ENCODE measurements at places on chromosomes 2 and 18.

GRCh38 chr2:202378662-202379358 is 2.7 kb downstream of the BMPR2 start:
- DNase-seq, result no peak

DNA sequence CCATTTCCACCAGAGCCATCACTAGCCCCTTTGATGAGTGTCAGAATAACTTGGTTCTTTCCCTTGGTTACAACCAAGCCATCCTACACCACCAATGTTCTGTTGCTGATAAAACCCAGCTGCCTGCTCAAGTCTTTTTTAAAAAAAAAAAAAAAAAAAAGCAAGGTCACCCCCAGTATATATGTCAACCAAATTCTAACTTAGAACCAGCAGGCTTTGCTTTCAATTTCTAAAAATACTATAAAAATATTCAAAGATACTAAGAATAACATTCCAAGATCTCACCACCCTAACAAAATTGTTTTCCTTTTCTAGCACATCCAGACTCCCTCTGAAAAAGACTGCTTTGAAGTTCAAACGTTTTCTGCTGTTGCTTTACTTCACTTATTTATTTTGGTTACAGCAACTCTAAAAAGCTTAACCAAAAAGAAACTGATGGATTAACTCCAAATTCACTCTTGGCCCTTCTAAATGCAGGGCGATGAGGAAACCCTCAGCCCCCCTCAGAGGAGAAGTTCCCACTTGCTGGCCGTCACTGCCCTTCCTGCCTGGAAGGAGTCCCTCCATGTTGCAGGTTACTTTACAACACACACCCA is 10.9 kb downstream of the UXS1 start:
- no peak for DNase-seq

DNA sequence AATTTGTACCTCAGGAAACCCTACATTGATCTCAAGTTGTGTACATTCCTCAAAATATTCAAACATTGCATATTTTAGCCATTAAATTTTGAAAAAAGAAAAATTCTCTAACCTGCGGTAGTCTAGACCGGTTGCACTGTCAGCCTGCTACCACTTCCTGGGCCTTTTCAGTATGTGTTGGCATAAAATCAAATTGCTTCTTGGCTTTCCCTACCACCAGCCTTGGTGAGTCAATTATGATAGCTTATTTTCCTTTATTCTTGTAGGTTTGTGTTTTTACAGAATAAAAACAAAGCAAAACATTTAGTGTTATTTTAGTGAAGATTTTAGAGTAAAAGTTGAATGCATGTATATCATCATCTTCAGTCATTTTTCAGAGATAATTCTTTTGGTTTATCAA is 61.2 kb downstream of the FAM171B start:
- DNase-seq, result no peak

DNA sequence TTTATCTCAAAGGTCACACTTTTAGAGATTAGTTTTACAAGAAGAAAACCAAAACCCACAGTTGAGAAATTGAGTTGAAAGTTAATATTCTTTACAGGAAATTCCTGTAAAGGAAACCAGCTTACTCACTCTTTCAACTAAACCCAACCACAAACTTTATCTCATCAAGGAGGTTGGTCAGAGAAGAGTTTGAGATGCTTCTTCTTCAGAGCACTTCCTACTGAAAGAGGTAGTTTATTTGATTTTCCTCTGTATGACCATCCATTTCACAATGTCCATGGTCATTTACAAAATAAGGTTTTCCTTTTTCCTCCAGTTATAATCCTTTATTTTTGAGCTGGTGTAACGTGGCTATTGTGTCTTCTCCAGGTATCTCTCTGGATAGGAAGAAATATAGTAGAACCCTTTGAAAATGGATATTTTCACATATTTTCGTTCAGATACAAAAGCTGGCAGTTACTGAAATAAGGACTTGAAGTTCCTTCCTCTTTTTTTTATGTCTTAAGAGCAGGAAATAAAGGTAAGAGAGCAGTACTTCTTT is 4.5 kb upstream of the IL18RAP start:
- no peak for DNase-seq

DNA sequence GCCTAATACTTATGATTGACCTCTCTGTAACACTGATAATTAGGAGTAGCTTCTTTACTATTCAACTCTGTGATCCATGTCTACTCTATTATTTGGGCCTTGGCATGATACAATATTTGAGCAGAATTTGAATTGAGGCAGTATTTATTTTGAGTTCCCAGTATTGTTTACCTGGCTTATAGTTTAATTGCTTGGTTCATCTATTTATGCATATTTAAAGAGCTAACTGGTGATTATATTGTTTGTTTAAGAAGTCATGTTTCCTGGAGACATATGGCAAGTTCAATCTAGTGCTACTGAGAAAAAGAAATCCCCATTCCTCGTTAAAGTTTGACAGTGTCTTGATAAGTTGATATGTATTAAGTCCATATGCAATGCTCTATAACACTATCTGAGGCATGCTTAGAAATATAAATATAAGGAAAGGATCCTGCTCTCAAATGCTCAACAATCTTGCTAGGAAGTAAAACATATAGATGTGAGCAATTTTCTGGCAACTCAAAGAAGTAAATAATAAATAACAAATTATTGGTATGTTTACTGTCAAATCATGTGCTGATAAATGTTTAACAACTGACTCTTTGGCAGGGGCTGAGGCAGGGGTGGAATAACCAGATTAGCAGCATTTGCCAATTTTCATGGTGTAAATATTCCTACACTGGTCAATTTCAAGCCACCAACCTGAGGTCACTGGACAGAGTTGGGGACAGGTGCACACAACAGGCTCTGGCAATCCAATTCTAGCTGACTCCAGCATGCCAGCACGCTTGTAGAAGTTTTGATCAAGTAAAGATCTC is 430.2 kb upstream of the PIK3C3 start:
- DNase-seq, result no peak
